ENCODE measurements at places on chromosomes 1 and 21. TPM values are rescaled to one million over a fixed set of nuclear protein-coding genes. Genes with fewer than 3 reads are reported as not detected.

DNA sequence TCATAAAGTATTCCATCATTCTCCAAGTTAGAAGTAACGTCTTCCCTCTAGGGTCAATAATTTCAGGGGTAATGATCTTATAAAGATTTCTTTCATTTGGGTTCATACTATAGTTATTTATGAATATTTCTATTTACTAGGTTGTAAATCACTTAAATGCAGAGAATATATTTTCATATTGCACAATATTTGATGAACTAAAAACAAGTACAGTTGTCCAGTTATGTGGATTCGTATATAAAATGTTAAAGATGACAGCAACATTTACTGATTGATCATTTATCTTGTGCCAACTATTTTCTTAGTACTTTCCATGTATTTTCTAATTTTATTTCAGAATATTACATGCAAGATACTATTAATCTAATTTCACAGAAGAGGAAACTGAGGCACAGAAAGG lies 220.3 kb upstream of the TNR start:
- no peak for DNase-seq

DNA sequence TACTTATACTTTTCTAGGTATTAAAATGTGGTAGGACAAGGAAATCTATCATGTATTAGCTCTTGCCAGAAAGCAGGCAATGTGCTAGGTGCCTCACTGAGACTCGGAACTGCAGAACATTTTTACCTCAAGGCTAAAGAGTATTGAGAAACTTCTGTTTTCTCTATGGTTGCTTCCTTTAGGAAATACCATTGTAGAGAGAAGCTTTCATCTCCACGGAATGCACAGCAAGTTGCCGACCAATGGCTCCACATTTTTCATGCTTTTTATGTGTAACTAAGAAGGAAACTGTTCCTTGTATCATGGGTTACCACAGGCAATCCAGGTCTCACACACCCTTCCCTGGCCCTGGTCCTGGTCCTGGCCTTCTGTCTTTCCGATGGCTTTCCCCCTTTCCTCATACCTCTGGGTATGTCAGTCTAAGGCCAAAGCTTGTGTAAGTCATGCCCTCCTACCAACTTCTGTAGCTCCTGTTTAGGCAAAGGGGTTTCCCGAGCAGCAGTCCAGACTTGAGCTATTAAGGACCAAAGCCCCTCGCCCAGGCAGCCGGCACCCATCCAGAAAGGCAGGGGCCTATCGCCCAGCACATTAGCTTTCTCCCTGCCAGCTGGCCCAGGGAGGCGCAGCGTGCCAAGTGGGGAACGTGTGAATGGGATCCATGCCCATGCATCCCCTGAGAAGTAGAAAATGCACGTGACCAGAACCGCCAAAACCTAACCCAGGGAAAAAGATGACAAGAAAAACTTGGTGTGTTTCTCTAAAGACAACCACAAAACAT lies 225.0 kb downstream of the PBX1 start:
- no peak for DNase-seq

DNA sequence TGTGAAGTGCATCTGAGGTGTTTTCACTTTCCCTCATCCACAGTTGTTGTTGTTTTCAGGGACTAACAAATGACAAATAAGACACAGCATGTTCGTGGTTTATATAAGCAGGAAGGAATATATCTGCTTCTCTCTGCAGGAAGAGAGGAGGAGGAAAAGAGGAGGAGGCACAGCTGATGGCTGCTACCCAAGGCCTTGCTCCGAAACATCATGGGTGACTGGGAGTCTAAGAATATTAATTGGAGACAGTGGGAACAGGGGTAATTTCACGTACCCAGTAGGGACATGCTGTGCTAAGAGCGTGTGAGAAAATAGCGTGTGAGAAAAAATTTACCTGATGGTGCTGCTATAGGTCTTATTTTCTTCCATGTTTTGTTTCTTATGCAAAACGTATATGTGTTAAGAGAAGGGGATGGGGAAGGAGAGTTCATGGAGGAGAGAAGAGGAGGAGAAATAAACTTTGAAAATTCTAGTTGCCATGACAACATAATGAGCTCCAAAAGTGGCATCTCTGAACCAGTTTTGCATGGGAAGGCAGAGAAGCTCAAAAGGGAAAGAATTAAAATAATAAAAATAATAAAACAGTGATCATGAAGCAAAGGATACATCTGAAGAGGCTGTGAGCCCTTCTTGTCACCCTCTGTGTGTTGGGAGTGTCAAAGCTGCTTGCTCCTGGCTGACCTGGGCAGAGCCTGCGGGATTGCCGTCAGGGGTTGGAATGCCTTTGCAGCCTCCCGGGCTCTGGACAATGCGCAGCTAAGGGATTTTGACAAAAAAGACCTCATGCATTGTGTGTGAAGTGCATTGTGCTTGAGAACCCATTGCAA lies 192.0 kb downstream of the CACNA1E start:
- DNase-seq = no peak

- DNase-seq = no peak
Measured at GRCh38 chr1:8745749-8746390, 71.6 kb downstream of the RERE start.

DNA sequence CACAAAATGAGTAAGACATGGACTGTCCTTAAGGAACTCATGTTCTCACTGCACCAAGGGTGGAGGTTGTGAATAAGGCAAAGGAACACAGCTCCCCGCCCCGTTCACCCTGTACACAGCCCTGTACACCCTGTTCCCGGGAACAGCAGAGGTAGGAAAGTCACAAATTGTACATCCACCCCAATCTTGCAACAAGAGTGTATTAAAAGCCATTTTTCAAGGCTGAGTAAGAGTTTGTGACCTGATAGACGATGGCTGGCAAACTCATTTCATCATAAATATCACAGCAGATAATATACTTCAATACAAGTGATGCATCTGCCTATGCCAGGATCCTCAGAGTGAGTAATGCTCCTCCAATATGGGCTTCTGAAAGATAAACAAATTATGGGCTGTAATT lies 52.5 kb upstream of the CAMK1G start:
- no peak for DNase-seq

DNA sequence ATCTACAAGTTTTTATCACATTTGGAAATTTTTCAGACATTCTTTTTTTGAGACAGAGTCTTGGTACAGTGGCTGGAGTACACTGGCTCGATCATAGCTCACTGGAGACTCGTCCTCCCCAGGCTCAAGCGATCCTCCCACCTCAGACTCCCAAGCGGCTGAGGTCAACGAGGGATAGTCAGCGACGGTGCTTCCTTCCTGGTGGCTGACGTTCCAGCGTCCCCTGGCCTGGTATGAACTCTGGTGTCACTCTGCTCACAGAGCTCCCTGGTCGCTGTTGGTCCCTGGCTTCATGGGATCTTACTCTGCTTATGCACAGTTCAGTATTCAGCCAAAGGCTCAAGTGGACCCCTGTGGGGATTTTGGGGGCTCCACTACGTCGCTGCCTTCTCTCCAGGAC lies 3.5 kb upstream of the ARHGEF16 start:
- no peak for DNase-seq

GRCh38 chr21:29407571-29407970 lies 108.8 kb downstream of the BACH1 start:
- DNase-seq = no peak

GRCh38 chr1:12799730-12800129 lies 8.5 kb downstream of the PRAMEF1 start:
- DNase-seq = no peak

HEYL gene
- total RNA-seq = not detected

- DNase-seq = no peak
Measured at GRCh38 chr1:22100168-22100567, 42.7 kb downstream of the WNT4 start.

PAQR7 gene
- 0.52 TPM for total RNA-seq

NBPF6 gene
- not detected for total RNA-seq

- no peak for DNase-seq
Measured at GRCh38 chr1:108845446-108845845, 11.4 kb downstream of the AKNAD1 start.

- DNase-seq = no peak
Measured at GRCh38 chr21:35349376-35350080, 300.4 kb upstream of the RUNX1 start.

GRCh38 chr1:206851341-206852010 lies 13.9 kb upstream of the IL20 start:
- DNase-seq = no peak

CR1L gene
- not detected for total RNA-seq

DNA sequence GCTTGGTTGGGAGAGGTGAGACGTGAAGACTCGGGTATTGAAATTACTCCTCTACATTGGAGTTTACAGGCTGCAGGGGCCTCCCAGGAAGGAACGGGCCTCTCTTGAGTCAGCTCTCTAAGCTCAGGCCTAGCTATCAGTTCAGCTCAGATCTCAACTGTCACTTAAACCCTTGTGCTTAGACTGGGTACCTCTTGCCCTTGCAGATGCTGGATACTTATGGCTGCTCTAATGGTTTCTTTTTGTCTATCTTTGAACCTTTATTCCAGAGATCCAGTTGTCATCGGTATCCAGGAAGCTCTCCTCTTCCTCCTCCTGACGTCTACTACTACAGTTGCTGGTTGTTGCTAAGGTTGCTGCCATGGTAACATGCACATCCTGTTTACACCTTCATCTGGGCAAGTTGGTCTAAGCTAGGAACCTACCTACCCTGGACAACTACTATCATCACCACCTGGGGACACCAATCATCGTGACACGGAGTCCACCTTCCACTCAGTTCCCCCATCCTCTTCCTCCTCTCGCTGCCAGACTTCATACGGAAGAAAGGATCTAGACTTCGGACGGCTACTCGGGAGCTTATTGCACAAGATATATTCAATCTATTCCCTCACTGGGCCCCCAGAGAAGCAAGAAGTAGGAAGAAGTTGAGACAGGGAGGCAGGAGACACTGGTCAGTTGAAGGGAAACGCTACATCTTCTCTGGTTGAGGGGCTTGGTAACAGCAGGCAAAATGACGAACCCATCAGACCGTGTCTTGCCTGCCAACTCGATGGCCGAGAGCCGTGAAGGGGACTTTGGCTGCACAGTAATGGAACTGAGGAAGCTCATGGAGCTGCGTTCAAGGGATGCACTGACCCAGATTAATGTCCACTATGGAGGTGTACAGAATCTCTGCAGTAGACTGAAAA lies 56.1 kb downstream of the ATP2B4 start:
- DNase-seq = peak; percentile 88

GRCh38 chr21:24375201-24375600 lies 1232.1 kb downstream of the MRPL39 start:
- peak; percentile 12 for DNase-seq

DNA sequence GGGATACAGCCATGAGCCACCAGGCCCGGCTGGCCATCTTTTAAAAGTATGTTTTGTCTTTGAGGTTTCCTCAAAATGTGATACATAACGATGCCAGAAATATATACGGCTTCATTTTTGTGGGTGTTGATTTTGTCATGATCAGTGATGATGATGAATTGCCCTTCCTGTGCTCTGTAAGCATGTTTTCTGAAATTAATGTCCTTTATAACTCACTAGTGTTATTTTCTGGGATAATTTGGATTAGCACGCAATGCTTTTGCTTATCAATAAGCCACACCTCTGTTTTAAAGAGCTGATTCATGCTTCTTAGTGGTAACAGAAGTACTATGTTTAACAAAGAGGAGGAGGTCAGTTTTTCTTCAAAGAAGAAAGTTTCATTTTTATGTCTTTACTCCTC lies 25.6 kb downstream of the PHACTR4 start:
- DNase-seq = no peak

GUCA2B gene
- not detected for total RNA-seq

SYNC gene
- not detected for total RNA-seq

NPHS2 gene
- not detected for total RNA-seq

UBE4B gene
- total RNA-seq = 38.4 TPM

LIN28A gene
- total RNA-seq = not detected

REN gene
- not detected for total RNA-seq

DNA sequence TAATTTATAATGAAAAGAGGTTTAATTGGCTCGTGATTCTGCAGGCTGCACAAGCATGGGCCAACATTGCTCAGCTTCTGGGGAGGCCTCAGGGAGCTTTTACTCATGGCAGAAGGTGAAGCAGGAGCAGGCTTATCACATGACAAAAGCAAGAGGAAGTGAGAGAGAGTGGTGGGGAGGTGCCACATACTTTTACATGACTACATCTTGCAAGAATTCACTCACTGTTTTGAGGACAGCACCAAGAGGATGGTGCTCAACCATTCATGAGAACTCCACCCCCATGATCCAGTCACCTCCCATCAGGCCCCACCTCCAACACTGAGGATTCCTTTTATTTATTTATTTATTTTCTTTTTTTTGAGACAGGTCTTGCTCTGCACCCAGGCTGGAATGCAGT lies 5.5 kb upstream of the PLEKHM2 start:
- DNase-seq = no peak

NID1 gene
- total RNA-seq = 0.08 TPM
